ENCODE measurements at places on chromosomes 6 and 20.

GRCh38 chr6:111894272-111894671 is 21.0 kb upstream of the FYN start:
- DNase-seq: no peak

- no peak for DNase-seq
Measured at GRCh38 chr6:35751594-35751993, 14.8 kb downstream of the ARMC12 start.

DNA sequence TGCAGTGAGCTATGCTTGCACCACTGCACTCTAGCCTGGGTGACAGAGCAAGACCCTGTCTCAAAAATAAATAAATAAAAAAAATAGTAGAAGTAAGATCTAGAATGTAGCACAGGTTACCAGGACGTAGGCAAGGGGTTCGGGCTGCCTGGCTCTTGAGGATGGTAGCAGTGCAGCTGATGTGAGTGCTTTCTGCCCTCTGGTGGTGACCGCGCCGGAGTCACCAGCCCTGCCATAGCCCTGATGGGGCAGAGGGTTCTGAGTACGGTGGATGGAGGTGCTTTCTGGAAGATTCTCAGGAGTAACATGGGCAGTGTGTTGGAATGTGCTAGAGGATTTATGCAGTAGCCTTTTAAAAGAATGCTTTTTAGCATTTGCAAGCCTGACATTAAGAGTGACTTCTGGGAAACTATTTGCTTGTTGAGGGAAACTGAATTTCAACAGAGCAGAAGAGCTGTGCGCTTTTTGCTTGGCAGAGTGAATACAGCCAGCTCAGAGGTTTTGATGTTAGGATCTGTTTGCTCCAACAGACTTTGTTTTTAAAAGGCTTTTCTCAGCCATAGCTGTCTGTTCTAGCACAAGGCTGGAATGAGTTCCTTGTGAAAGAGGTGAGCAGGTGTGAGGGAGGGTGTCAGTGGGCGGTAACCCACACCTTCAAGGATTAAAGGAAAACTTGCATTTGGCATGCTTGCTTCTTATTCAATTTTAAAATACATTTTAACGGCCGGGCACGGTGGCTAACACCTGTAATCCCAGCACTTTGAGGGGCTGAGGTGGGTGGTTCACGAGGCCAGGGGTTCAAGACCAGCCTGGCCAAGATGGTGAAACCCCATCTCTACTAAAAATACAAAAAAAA is 65.9 kb downstream of the PTPN1 start:
- DNase-seq: peak; percentile 83

DNA sequence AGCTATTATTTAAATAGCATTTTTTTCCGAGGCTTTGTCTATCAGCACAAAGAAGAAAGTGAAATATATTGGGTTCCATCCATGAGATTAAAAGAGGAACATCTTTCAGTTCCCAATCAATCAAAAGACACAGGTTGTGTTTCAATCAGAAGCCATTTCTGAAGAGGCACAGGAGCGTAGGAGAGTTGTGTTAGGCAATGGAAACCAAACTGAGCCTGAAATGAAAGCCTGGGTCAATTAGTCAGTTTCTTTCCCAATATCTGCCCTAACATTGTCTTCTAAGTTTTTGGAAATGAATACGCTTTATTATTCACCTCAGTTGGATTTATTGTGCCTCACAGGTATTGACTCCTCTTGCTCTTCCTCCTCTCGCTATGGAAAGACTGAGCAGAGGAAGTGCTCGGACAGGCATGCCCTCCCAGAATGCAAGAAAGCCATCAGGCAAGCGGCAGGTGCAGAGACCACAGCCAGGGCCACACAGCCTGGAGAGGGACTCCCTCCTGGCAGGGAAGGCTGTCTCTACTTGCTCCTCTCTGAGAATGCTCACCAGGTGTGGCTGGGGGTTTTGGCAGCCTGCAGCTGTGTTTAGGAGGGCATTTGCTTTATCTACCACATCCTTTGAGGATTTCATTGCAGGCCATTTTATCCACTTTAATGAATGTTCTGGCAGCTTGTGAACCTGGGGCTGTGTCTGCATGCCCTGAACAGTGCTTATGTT is 100.8 kb upstream of the NEDD9 start:
- DNase-seq: no peak

- DNase-seq: no peak
Measured at GRCh38 chr6:36957773-36958271, 3.3 kb downstream of the PI16 start.

DNA sequence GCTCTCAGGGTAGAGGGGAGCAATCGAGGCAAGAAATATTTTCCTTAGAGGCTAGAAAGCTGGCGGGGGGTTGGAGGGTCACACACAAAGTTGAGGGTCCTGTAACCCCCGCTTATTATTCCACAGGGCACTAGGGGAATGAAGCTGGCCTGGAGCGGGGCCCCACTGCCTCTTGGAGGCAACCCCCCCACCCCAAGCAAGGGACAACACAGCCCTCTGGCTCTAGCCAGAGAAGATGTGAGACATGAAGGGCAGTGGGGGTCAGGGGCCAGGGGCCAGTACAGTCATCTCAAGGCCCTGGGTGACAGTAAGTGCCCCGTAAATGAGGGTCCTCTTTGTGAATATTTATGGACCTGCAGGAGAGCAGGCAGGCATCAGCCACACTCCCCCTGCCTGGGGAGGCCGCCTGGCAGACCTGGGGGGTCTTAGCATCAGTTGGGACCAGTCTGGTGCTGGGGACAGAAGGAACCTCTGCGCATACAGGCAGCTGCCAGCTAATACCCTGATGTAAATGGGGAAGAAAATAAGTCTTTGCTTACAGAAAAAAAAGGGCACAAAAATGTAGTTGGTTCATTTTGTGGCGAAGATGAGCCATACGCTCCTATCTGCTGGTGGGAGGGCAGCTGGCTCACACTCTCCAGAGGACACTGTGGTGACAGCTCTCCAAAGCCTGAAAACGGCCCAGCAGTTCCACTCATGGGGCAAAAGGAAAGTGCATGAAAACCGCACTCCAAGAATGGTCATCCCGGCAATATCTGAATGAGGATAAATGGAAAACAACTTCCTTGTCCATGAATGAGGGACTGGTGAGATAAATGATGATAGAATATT is 21.9 kb downstream of the SPATA2 start:
- DNase-seq: no peak

- DNase-seq: no peak
Measured at GRCh38 chr6:35014341-35014740, 125.3 kb downstream of the ANKS1A start.

DNA sequence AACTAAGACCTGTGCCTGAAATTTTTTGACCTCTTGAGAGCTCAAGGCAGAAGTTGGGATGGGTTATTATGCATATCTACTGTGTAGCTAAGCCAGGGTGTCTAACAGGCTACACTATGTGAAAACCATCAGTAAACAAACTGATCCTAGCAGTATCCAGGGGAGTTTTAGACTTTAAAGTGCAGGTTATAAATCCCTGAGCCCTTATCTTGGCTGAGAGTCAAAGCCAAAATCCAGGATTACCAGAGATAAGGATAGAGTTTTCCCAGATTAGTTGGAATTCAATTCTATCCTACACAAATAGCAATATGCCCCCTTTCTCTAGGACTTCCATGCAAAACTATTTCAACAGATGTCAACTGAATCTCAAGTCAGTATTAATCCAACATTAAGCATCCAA is 1229.7 kb downstream of the GRIK2 start:
- DNase-seq: no peak

DNA sequence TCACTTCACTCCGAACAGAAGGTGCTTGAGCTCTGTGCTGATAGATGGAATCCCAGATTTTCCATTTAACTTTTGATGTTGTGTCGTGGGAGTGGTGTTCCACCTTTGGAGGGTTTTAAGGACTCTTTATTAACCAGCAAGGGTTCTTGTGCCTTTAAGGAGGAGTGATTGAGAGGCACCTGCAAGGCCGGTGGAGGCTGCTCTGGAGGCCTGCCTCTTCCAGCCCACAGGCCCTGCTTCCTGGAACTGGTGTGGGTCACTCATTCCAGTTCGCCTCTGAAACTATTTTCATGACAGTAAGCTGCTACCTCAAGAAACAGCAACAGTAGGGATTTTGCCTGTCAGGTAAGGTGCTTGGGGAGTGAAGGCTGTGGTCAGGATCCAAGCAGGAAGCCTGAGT is 58.8 kb upstream of the APCDD1L start:
- no peak for DNase-seq

DNA sequence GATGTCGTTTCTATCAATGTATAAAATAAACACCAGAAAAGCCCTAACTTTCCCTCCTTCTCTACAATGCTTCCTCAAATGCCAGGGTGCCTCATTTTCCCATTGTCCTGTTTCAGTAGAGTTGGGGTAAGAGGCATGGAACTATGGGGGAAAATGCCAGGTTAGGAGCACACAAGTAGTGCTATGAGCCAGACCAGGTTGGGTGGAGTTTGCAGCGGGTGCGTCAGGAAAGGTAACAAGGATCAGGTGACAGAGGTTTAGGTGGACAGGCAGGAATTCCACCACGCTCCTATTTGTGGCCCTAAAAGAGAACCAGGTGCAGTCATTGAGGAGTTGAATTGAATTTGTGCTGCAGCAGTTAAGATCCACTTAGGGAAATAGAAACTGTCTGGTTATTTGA is 36.5 kb downstream of the SYTL3 start:
- DNase-seq: no peak

DNA sequence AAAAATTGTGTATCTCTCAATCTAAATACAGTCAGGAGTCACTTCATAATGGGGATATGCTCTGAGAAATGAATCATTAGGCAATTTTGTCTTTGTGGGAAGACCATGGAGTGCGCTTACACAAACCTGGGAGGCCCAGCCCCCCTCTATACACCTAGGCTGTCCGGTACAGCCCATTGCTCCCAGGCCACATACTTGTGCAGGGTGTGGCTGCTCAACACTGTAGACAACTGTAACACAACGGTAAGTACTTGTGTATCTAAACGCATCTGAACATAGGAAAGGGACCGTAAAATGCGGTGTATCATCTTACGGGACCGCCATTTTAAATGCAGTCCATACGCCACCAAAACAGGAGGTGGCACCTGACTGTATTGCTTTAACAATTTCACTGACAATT is 58.0 kb upstream of the FRMD1 start:
- DNase-seq: no peak

DNA sequence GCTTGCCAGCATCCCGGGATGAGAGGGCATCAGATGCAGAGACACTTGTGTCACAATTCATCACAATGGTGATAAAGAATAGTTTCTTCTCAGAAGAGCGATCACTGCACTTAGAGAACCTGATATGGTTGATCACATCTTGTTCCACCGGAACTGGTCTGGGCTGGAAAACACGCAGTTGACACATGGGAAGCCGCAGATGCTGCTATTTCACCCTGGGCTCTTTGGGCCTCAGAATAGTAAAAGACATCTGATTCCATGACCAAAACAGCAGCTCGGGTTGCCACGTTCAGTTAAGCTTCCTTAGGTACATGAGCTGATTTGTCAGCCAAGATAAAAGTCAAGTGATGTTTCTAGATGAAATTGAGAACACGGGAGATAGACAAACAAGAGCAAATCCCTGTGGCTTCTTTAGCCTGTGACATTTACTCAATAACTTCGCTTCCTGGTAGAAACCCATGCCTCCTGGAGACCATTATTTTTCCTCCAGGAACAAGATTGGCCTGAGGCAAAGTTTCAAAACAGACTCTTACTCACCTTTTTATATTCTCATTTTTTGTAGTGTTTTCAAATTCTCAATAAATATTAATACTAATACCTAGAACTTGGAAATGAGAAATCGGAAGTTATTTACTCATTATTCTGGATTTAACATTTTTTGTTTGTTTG is 59.4 kb downstream of the TRMT6 start:
- no peak for DNase-seq

GRCh38 chr6:133202610-133203343 is 38.4 kb upstream of the EYA4 start:
- no peak for DNase-seq

- DNase-seq: no peak
Measured at GRCh38 chr6:13405961-13406477, 77.7 kb upstream of the TBC1D7 start.

DNA sequence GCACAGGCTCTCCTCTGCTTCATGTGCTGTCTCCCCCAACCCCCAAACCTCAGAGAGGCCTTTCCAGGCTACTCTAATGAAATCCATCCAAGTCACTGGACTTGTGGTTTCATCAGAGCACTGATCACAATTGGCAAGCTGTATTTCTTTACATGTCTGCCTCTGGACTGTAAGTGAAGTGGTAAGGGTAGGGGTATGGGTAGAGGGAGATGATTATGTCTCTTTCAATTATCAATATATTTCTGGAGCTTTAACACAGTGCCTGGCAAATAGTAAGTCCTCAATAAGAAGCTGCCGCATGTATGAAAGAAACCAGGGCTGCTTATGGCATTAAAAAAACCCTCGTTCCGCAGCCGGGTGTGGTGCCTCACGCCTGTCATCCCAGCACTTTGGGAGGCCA is 5.4 kb downstream of the TRERF1 start:
- no peak for DNase-seq

DNA sequence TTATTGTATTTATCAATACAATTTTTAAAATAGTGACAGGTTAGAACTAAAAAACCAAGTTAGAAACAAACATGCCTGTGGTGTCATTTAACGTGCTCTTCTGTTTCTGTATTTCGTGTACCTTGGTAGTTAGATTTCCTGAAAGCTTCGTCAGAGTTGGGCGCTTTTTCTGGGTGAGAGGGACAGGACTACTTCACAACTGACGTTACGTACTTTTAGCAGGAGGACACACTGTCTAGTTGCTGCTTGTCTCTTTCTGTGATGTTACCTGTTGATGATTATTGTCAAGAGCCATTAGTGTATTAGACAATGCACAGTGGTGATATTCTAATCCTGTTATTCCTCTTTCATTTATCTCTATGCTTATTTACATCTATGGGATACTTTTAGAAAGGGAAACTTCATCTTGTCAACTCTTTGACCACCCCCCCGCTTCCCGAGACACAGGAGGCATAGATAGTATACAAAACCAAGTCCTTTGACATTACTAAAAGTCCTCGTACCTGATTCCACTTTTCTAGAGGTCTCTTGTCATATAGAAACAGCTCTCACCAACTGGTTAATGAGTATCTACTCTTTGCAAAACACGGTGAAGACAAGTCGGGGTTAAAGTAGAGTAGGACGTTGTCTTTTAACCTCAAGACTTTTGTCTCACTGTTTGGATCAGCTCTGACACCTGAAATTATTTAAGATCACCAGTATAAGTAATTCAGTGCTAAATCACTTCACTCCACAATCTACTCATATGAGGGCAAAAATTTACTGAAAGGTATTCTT is 96.3 kb downstream of the LYRM2 start:
- no peak for DNase-seq

DNA sequence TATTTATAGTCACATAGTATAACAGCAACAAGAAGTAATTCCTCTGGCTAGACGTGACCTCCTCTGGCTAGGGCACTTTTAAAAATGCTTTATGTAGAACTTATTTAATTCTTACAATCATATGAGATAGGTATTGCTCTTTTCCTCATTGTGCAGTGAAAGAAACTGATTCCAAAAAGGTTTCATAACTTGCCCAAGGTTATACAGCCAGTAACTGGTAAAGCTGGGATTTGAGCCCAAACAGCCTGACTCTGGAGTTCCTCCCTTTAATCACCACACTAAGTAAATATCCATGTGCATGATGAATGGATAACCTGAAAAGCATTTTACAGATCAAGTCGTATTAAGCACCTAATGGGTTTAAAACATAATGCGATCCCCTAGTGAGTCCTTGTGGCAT is 214.6 kb downstream of the PRL start:
- no peak for DNase-seq
